ENCODE measurements at places on chromosomes 6 and 20. TPM values are rescaled to one million over a fixed set of nuclear protein-coding genes. Genes with fewer than 3 reads are reported as not detected.

The ANGPT4 gene
- under 0.01 TPM for total RNA-seq

The IPCEF1 gene
- 0.26 TPM for total RNA-seq

The CUL9 gene
- 32.2 TPM for total RNA-seq

The SIRPB1 gene
- 0.17 TPM for total RNA-seq

The TREM2 gene
- under 0.01 TPM for total RNA-seq

The CCN6 gene
- total RNA-seq, result not detected

The EDEM2 gene
- total RNA-seq, result 61.4 TPM

The SAMD10 gene
- total RNA-seq, result 0.99 TPM

The ASIP gene
- not detected for total RNA-seq

The SLC16A10 gene
- total RNA-seq, result not detected

The CYP39A1 gene
- total RNA-seq, result 3.8 TPM

The RAD21L1 gene
- not detected for total RNA-seq

The BACH2 gene
- total RNA-seq, result 1.5 TPM

The CENPW gene
- total RNA-seq, result 8.3 TPM

The HSPA12B gene
- 0.17 TPM for total RNA-seq

The HCRTR2 gene
- total RNA-seq, result not detected

The GINS1 gene
- total RNA-seq, result 3.0 TPM

The PLAGL2 gene
- total RNA-seq, result 2.3 TPM

The SSTR4 gene
- not detected for total RNA-seq

The ZMYND8 gene
- total RNA-seq, result 7.4 TPM

All from fibroblast of lung (primary cell).